ENCODE measurements at places on chromosomes 13 and 19.

GRCh38 chr13:93270769-93271742, 44.4 kb downstream of the GPC6 start:
- H3K27me3 ChIP-seq, result no peaks in the 10 kb centered on the region
- no peak overlapping the region for H3K27ac ChIP-seq
- no peaks in the 10 kb centered on the region for H3K4me1 ChIP-seq
- DNase-seq, result no peak

- no peak for DNase-seq
- no peaks in the 10 kb centered on the region for H3K36me3 ChIP-seq
- peaks cover 11% of the 10 kb centered on the region for H3K4me1 ChIP-seq
- no peak overlapping the region for H3K4me3 ChIP-seq
- H3K27me3 ChIP-seq, result no peaks in the 10 kb centered on the region
- no peak overlapping the region for H3K27ac ChIP-seq
Observed at GRCh38 chr13:98794498-98794897, 42.0 kb upstream of the SLC15A1 start.

- H3K36me3 ChIP-seq, result no peaks in the 10 kb centered on the region
- H3K4me3 ChIP-seq, result no peak overlapping the region
- peak overlapping the region; percentile 78 for H3K27ac ChIP-seq
- H3K4me1 ChIP-seq, result peaks cover 31% of the 10 kb centered on the region
Observed at GRCh38 chr13:48449656-48450055, 36.7 kb upstream of the LPAR6 start.

DNA sequence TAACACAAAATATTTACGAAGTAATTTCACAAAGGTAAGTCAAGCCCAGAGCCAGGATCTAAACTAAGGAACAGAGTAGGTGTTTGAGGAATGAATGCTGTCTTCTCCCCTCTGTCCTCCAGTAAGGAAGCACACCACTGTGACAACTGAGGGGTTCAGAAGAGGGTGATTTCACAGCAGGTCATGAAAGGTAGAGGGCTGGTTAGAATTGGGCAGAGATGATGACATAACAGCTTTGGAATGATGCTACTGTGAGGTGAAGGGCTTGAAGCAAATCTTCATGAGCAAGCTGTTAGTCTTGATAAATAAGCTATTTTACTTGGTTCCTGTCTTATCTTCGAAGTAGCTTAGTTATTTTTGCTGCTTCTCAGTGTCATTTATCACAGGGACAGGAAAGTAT, 498.6 kb downstream of the FGF9 start:
- no peaks in the 10 kb centered on the region for H3K36me3 ChIP-seq
- no peaks in the 10 kb centered on the region for H3K27me3 ChIP-seq
- DNase-seq, result no peak
- no peak overlapping the region for H3K4me3 ChIP-seq
- no peak overlapping the region for H3K27ac ChIP-seq
- no peaks in the 10 kb centered on the region for H3K4me1 ChIP-seq

DNA sequence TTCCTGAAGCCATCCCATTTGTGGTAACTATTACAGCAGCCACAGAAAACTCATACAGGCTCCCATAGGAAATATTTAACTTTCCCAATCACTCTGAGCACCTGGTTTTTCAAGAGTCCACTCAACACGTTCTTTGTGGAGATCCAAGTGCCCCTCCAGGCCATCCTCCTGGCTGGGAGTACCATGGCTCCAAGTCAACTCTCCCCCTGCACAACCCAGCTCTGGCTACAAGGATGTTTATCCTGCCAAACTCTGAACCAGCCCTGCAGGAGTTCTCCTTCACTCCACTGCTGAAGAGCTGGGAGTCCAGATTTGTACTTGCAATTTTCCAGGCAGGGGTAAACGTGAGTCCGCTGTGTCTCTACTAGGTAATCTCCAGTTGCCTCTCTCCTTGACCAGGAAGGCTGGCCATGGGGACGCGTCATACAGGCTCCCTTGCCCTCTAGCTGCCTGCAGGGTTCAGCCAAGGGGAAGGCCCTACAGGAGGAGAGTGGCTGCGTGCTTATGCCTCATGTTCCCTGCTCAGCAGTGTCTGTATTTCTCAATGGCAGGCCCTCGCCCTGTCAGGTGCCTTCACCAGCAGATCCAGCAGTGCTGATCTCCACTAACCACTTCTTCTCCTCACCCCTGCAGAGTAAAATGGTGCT, 29.9 kb upstream of the ARGLU1 start:
- no peak overlapping the region for H3K4me3 ChIP-seq
- H3K27ac ChIP-seq, result no peak overlapping the region
- no peaks in the 10 kb centered on the region for H3K36me3 ChIP-seq
- no peaks in the 10 kb centered on the region for H3K27me3 ChIP-seq
- peaks cover 10% of the 10 kb centered on the region for H3K4me1 ChIP-seq

GRCh38 chr13:113967729-113968462, 6.0 kb downstream of the C13orf46 start:
- H3K27ac ChIP-seq, result no peak overlapping the region
- peaks cover 6% of the 10 kb centered on the region for H3K4me1 ChIP-seq
- H3K4me3 ChIP-seq, result no peak overlapping the region

DNA sequence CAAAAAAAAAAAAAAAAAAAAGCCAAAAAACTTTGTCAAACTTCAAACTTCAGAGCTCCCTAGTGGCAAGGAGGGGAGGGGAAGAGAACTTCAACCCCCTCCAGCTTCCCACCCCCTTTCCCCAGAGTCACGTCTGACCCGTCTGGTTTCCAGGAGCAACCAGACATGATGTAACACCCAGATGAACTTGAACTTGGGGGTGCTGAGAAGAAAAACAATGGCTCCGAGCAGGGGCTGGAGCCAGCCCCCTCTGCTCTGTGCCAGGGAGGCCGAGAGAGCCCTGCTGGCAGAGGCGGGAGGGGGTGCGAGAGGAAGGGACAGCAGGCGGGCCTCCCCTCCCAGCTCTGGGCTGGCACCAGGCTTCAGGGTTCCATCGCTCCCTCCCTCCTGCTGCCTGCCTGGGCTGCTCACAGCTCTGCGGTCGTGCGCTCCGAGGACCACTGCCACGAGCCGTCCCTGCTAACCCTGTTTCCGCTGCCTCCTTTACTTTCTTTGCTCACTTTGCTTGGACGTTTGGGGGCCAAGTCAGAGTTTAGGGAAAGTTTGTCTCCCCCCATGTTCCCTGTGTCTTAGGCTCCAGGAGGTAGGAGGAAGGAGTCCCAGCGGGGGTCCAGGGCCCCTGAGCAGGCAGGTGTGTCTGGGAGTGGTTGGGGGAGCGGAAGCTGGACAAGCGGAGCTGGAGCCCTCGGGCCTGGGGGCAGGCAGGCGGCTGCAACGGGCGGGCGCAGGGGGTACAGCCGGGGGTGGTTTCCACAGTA, 11.1 kb downstream of the LYL1 start:
- H3K4me3 ChIP-seq, result no peak overlapping the region
- DNase-seq, result no peak
- H3K27me3 ChIP-seq, result no peaks in the 10 kb centered on the region
- H3K27ac ChIP-seq, result peak overlapping the region; percentile 85

DNA sequence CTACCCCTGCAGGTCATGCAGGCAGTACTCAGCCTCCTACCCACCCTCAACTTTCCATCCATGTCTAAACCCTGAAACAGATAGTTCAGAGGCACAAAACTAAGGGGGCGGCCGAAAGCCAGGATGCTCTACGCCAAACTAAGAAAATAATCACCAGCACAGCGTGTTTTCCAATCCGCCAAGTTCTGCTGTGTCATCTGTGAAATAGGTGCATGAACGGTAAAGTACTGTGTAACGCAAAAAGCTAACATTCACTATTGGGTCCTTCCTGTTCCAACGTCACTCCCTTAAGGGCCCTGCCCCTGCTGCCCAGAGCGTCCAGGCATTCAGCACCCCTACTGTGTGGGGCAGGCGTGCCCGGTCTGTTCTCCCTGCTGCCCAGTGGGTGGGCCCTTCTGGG, 12.2 kb upstream of the TIMM44 start:
- no peak overlapping the region for H3K27ac ChIP-seq
- H3K4me1 ChIP-seq, result no peaks in the 10 kb centered on the region
- H3K4me3 ChIP-seq, result no peak overlapping the region
- peaks cover under 1% of the 10 kb centered on the region for H3K36me3 ChIP-seq

DNA sequence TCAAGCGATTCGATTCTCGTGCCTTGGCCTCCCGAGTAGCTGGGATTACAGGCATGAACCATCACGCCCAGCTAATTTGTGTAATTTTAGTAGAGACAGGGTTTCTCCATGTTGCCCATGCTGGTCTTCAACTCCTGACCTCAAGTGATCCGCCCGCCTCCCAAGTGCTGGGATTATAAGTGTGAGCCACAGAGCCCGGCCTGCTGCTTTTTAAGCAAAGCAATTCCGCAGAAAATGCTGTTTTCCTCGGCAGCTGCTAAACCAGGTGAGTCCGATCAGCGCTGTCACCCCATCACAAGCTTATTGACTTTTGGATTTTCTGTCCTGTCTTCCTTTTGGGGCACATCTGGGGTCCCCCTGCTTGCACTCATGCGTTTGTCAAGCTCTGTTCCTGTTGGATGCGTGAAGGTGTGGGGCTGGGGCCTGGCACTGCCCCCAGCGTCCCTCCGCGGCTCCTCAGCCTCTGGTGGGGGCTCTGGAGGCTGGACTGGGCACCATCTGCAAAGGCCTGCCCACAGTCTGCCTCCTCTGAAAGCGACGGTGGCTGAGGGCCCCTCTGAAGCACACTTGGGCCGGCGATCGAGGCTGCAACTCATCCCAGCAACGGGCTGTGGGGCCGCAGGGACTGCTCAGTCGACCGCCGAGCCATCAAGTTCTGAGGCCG, 25.7 kb downstream of the CEBPG start:
- peaks cover 27% of the 10 kb centered on the region for H3K4me1 ChIP-seq
- no peaks in the 10 kb centered on the region for H3K36me3 ChIP-seq
- DNase-seq, result no peak

DNA sequence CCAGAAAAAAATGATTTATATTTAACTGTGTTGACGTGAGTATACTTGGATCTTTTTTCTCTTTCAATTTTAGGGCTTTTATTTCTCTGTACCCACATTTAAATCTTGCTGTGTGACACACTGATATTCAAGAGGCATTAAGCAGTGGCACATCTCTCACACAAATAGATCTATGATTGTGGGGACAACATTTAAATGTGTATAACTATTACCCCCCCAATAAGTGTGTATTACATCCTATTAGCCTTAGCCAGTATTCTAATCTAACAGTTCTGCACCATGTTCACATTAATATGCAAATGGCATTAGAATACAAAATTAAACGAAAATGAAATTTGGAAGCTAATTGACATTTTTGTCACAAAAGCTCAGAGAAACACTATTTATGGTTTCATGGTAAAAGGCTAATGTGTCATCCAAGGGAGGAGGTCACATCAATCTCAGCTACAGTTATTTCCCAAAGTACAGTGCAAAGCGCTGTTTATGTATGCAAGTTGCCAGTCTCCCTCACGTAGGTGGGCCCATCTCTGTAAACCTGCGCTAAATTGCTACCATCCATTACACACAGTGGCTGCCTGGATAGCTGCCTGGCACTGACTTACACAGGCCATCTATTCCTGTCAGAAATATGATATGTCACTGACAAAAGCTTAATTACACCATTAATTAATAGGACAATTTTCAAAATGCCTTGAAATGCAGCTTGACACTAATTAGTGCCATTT, 984.7 kb upstream of the PCDH9 start:
- no peaks in the 10 kb centered on the region for H3K36me3 ChIP-seq
- no peak for DNase-seq
- no peak overlapping the region for H3K27ac ChIP-seq
- H3K4me1 ChIP-seq, result no peaks in the 10 kb centered on the region

GRCh38 chr13:113393226-113393562, 29.3 kb upstream of the GRTP1 start:
- peak overlapping the region; percentile 59 for H3K4me3 ChIP-seq
- peaks cover 8% of the 10 kb centered on the region for H3K4me1 ChIP-seq
- H3K27ac ChIP-seq, result no peak overlapping the region
- H3K27me3 ChIP-seq, result no peaks in the 10 kb centered on the region
- no peaks in the 10 kb centered on the region for H3K36me3 ChIP-seq
- DNase-seq, result no peak

- no peak overlapping the region for H3K27ac ChIP-seq
- H3K4me3 ChIP-seq, result no peak overlapping the region
- H3K27me3 ChIP-seq, result no peaks in the 10 kb centered on the region
- peaks cover 12% of the 10 kb centered on the region for H3K4me1 ChIP-seq
Observed at GRCh38 chr19:12095111-12095790, 30.7 kb downstream of the ZNF844 start.

DNA sequence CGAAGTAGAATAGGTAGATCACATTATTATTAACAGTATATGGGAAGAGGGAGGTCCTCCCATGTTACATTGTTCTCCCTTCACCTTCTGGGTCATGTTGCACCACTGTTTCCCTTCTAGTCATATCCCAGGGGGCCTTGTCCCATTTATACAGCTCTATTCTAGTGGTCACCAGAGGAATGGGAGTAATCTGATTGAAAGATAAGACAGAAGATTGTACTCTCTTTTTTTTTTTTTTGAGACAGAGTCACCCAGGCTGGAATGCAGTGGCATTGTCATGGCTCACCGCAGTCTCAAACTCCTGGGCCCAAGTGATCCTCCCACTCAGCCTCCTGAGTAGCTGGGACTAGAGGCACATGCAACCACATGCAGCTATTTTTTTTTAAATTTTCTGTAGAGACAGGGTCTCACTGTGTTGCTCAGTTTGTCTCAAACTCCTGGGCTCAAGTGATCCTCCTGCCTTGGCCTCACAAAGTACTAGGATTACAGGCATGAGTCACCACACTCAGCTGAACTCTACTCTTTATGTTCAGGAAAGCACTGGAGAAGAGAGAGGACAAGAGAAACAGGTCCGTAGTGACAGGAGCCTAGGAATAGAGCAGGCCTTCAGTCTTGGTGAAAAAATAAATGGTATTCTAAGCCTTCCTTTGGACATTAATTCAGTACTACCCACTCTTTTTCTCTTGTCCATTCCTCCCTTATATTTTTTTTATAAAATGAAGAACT, 4.3 kb upstream of the ZNF529 start:
- no peak for DNase-seq
- H3K27me3 ChIP-seq, result no peaks in the 10 kb centered on the region
- H3K27ac ChIP-seq, result no peak overlapping the region

- H3K27ac ChIP-seq, result peak overlapping the region; percentile 21
- no peak for DNase-seq
- no peaks in the 10 kb centered on the region for H3K27me3 ChIP-seq
- H3K4me1 ChIP-seq, result peaks cover 24% of the 10 kb centered on the region
Observed at GRCh38 chr13:35994131-35994966, 136.8 kb downstream of the DCLK1 start.

GRCh38 chr19:43678512-43679261, 8.7 kb upstream of the PLAUR start:
- no peak overlapping the region for H3K4me3 ChIP-seq
- no peak for DNase-seq
- no peaks in the 10 kb centered on the region for H3K36me3 ChIP-seq
- H3K4me1 ChIP-seq, result no peaks in the 10 kb centered on the region
- no peaks in the 10 kb centered on the region for H3K27me3 ChIP-seq
- H3K27ac ChIP-seq, result no peak overlapping the region

DNA sequence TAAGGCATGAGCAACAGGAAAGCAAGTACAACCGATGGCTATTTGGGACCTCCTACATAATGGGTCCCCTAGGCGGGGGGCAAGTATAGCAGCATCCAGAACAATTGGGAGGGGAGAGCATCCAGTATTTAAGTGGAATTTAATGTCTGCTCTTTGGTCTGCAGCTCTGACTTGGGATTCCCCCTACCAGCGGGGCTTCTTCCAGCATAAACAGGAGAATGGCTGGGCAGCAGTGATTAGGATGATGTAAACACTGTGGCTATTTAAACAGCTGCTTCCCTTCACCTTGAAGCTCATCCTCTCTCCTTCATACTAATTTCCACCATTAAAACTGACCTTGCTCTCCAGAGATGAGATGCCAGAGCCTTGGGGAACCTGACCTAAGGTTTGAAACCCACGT, 73.9 kb upstream of the OXGR1 start:
- H3K36me3 ChIP-seq, result no peaks in the 10 kb centered on the region
- no peaks in the 10 kb centered on the region for H3K27me3 ChIP-seq
- no peak for DNase-seq
- no peaks in the 10 kb centered on the region for H3K4me1 ChIP-seq
- no peak overlapping the region for H3K4me3 ChIP-seq

GRCh38 chr13:59488436-59488835, 675.3 kb downstream of the DIAPH3 start:
- no peaks in the 10 kb centered on the region for H3K27me3 ChIP-seq
- no peak for DNase-seq
- H3K4me1 ChIP-seq, result no peaks in the 10 kb centered on the region

All from vagina (tissue), 2 donors.